ENCODE measurements at places on chromosomes 7 and 10.

DNA sequence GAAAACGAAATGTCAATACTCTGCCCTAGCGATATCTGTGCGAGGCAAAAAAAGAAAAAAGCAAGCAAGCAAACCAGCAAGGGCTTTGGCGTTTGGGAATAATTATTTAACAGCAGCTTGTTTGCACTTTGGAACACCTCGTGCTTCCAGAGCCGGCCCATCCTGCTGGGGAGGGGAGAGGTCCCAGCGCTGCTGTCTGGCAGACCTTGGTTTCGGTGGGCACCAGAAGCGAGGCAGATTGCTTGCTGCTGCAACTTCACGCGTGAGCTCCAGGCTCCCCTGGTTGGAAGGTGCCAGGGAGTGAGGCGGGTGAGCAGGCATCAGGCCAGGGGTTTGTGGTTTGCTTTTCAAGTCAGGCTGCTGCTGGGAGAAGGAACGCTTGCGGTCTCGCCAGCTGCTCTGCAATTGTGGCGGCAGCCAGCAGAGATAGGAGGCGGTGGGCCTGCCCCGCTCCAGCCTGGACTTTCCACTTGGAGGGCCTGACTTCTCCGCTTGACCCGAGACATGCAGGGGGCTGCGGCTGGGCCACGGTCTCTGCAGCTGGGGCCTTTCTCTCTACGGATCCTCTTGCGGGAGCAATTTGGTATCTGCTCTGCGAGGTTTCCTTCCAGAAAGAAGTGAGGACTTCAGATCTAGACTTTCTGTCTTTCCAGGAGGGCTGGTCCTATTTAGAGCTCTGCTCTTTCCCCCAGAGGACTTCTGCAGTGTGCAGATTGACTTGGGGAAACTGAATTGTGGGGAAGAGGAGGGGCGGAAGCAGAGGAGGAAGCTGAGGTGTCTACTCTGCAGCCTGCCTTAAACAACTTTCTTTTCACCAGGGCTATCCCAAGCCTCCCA, 131.4 kb downstream of the PRPF18 start:
- peak; percentile 48 for DNase-seq

DNA sequence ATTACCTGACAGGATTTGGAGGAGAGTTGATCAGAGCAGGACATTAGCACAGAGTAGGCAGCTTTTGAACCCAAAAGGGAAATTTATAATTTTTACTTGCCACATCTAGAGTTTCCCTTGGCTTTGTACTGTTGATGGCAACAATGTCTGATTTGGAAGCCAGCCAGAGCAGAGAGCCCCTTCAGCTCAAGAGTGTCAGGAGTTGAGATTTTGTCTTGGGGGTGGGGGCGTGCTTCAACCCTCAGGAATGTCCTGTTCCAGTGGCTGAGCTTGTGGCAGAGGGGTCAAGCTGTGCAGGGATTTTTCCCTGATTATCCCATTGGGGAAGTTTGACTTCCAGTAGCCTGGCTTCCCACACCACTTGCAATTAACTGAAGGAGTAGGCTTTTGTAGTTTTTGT, 27.0 kb downstream of the SP4 start:
- DNase-seq: no peak

DNA sequence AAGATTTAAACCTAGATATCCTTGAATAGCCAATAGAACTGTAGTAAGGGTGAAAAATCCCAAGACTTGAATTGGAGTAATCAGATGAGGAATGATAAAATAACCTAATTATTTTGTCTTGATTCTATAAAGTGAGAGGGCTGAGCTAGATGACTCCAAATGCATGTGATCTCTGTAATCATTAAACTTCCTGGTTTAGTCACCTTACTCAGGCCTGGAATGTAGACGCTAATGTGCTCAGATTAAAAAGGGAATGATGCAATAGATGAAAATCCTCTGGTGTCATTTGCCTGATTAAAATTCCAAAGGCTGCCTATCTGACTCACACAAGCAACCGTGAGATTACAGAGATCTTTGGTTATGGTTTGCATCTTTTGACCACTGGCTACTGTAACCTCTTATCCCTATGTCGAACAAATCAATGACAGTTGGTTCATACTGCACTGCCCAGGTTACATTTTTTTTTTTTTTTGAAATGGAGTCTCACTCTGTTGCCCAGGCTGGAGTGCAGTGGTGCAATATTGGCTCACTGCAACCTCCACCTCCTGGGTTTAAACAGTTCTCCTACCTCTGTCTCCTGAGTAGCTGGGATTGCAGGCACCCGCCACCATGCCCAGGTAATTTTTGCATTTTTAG, 2.9 kb upstream of the HKDC1 start:
- no peak for DNase-seq

- DNase-seq: no peak
These were observed 577 bp downstream of the DNAJB9 start for GRCh38 chr7:108570146-108570755.

GRCh38 chr7:67625257-67625737, 628.7 kb downstream of the TYW1 start:
- DNase-seq: peak; percentile 32

All from activated naive CD8-positive, alpha-beta T cell treated with anti-CD3 and anti-CD28 coated beads, Interleukin-2, amount 10 ng/mL, durations not matched to agents 7 days and 5 days (primary cell).